ENCODE measurements at places on chromosomes 1 and 21.

- no peak for DNase-seq
These were observed 10.6 kb downstream of the COL16A1 start for GRCh38 chr1:31693231-31693630.

GRCh38 chr1:14887044-14887566, 266.4 kb upstream of the TMEM51 start:
- no peak for DNase-seq

DNA sequence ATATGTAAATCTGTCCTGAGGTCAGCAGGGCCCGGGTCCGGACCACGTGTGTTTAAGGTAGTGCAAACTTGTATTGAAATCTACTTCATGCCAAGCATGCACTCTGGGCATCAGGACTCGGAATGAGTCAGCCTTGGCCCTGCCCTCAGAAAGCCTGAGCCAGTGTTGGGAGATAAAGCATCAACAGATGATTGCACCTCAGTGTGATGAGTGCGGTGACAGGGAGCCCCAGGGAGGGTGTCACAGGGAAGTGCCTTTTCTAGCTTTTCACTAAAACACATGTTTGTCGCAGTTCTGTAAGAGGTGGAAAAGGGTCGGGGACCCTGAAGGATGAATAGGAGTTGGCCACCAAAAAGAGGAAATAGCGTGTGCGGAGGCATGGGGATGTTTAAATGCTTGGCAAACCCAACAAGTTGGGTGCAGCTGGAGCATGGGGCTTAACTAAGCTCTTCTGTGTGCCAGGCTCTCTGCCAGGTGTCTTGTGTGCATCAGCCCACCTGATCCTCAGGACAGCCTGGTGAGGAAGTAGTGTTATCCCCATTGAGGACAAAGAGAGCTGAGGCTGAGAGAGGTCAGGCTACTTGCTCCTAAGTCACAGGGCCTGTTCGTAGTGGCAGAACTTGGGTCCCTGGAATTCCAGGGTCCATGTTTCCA, 48.2 kb upstream of the EPB41 start:
- DNase-seq: no peak

- DNase-seq: no peak
These were observed 339.9 kb upstream of the TMPRSS15 start for GRCh38 chr21:18743531-18743930.

GRCh38 chr1:98766255-98766654, 104.7 kb downstream of the SNX7 start:
- no peak for DNase-seq

All from islet precursor cell (in vitro differentiated cells).